ENCODE measurements at places on chromosomes 16 and 17.
A peak's percentile ranks its signal among the peaks of the same experiment; 100 is the strongest.

DNA sequence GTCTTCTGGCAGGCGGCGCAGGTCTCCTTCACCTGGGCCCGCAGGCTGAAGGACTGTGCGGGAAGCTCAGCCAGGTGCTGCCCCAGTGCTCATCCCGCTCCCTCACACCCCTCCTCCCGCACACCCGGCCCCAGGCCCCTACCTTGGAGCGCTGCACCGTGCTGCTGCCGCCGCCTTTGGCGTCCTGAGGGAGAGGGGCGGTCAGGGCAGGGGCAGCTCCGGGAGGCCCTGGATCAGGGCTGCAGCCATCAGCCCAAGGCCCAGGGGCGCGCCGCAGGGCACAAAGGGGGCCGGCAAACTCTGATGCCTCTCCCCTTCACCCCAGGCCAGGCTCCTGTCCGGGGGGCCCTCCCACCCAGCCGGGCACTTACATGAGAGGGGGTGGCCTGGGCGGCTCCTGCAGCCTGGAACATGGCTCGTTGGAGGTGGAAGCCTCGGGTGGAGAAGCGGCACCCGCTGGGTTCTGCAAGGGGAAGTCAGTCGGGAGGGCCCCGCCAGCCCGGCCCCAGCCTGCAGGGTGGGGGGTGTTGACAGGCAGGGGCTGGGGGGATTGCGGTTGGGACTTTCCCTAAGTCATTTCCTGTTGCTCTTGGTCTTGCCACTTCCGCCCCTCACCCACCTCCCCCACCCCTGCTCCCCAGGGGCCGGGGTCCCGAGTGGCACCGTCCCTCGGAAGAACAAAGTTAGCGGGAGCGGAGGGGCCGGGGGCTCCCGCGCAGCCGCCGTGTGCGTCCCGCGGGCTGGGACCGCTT lies 863 bp downstream of the LIMD2 start:
- peak; percentile 76 for DNase-seq

GRCh38 chr17:7767405-7768021 lies 50.0 kb downstream of the DNAH2 start:
- no peak for DNase-seq

- DNase-seq = no peak
Observed at GRCh38 chr16:75818491-75818890, 92.2 kb upstream of the CPHXL start.

DNA sequence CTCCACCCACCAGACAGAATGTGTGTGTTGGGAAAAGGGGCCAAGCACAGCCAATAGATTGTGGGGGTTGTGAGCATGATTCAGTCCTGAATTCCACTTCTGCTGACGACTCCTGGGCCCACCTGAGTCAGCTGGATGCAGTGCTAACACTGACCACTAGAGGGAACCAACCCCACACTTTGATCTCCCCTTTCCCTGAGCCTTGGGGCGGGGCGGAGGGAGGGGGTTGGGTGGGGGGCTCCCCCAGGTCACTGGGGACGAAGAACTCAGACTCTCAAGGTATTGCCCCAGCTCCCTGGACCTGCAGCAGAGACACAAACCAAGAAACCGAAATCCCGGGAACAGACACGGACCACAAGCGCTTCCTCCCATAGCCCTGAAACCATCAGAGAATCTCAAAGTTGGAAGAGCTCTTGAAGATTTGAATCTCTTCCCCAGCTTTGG lies 621 bp upstream of the CSHL1 start:
- no peak for DNase-seq

Measured in tibial artery (tissue), 4 donors.